Tibial artery (tissue), 4 donors: ENCODE measurements at places on chromosomes 5 and 9.

DNA sequence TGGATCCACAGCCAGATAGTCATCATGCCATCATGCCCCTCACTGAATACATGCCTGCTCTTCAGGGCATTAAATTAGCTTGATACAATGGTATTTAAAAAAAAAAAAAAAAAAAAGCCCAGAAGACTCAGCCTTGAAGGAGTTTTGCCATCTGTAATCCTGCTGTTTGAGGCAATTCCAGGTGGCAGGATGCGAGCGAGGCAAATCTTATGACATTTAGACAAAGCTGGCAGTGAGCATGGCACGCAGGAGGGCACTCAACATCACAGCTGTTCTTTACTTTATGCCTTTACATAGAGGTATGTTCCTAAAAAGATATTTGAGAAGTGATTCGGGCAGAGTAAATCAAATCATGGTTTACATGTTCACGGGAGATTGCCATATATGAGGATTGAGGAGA is 692.0 kb upstream of the DMAC1 start:
- no peak for DNase-seq

DNA sequence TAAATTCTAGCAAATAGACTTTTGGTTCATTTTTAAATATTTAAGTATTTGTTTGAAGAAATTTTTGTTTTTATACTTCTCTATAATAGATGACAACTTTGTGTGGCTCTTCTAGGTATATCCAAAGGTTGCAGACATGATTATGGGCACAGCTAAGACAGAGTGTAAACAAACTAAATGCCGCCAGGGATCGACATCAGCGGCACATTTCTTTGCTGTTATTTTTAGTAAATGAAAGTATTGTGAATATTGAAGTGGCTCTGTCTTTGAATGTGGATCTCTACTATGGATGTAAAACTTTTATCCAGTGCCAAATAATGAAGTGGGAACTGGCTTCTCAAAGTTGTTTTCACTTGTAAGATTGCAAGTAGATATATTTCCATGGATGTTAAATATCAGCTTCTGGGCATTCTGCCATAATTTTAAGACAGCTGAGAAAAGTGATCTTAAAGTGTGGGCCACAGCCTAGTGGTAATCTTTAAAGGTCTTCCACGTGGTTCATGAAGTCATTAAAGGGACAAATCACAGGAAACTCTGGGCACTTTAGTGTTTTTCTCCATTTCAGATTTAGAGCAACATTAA is 589.9 kb downstream of the ZNF608 start:
- no peak for DNase-seq

GRCh38 chr5:82165740-82166530 is 112.2 kb downstream of the RPS23 start:
- peak; percentile 84 for DNase-seq

DNA sequence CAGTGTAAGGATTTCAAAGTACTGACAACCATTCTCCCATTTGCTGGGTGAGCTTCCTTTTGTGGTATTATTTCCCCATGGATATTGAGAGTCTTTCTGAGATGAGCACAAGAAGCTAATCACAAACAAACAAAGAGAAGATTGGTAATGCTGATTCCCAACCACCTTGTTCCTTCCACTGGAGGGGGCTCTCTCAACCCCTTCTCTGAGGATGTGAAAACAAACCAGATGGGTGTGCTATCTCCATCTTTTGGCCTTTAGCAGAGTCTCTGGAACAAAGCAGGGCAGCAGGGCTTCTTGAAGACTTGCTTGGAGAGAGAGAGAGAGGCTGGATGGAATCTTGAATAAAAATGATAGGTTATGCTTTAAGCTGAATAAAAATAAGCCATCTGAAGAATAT is 576.7 kb upstream of the ZNF462 start:
- no peak for DNase-seq

DNA sequence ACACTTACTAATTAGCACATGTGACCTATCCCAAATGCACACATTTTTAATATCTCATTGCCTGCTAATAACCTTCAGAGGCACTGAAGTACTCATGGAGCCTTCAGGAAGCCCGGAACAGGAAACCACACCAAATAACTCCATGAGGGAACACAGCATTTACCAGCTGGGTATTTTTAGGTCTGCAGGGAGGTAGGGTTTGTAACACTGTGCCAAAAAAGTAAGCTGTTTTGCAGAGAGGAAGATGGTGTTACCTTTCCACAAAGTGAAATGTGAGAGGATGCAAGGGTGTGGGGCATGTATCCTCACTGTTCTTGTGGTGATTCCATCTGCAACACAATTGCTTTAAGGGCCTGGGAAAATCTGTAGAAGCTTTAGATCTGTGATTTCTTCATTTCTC is 64.4 kb downstream of the NUDT12 start:
- DNase-seq = no peak

DNA sequence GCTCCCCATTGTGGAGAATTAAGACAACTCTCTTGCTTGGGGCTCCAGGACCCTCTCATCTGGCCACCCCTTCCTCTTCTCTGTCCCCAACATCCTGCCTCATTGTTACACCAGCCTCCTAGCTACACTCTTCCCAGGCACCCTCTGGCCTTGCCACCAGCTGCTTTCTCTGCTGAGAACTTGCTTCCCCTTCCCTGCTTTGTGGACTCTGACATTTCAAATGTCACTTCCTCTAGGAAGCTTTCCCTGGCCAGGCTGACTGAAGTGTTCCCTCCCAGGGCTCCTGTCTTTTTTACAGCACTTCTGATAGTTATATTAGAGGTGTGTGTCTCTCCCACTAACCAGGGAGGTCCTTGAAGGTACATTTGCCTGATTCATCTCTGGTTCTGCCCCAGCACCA is 194.0 kb upstream of the KLF4 start:
- peak; percentile 30 for DNase-seq

GRCh38 chr5:21831145-21831787 is 1021.9 kb downstream of the CDH12 start:
- no peak for DNase-seq

DNA sequence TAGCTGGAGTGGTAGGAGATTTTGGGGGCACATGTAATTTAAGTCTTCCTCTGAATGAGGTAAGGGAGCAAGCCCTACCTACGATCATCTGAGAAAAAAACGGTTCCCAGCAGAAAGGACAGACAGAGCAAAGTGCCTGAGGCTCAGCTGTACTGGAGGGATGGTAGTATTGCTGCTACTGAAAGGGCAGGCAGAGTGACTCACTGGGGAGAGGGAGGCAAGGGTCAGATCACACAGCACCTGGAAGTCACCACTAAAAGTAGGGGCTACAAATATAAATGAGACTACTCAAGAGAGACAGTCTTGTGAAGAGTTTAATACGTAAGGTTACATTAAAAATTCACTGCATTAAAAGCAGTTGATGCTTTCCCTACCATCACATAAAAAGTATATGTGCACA is 75.9 kb downstream of the NFIB start:
- no peak for DNase-seq

DNA sequence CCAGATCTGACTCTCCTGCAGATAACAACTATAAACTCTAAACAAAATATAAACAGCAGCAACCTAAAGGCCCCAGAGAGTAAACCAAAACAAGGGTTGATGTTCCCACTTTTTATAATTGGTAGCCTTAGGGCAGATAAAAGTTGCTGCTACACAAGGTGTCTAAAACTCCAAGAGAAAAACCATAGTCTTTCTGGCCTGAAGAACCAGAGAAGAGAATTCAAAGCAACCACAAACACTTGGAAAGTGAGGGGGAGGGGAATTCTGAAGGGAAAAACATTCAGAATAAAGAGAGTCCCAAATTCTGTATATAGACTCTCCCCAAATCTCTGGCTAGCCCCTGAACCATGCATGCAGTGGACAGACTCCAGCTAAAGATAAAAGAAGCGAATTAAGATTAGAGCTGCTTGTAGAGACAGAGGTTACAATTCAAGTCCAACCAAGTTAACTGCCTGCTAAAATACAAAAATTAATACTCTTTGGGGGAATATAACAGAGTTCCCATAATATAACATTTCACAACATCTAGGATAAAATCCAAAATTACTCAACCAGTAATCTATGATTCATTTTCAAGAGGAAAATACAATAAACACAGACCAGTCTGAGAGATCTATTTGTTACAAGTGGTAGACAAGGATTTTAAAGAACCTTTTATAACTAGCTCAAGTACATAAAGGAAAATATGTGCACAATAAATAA is 37.5 kb upstream of the RGMB start:
- DNase-seq = no peak

DNA sequence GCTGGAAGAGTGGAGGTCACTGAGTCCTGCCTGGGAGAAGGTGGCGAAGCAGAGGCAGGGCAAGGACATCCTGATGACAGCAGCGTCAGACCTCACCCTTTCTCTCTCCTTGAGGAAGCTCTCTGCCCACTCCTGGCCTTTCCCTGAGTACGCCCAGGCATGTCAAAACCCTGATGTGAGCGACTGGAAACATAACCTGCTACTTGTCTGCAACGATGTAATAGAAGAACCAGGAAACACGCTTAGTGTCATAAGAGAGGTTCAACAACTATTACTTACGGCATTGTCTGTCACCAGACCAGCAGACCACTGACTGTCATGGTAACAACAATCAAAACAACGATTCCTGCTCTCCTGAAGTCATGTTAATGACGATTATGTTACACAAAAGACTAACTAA is 152.4 kb downstream of the ACTL7B start:
- DNase-seq = no peak

GRCh38 chr5:3033033-3033755 is 281.7 kb upstream of the IRX2 start:
- no peak for DNase-seq

DNA sequence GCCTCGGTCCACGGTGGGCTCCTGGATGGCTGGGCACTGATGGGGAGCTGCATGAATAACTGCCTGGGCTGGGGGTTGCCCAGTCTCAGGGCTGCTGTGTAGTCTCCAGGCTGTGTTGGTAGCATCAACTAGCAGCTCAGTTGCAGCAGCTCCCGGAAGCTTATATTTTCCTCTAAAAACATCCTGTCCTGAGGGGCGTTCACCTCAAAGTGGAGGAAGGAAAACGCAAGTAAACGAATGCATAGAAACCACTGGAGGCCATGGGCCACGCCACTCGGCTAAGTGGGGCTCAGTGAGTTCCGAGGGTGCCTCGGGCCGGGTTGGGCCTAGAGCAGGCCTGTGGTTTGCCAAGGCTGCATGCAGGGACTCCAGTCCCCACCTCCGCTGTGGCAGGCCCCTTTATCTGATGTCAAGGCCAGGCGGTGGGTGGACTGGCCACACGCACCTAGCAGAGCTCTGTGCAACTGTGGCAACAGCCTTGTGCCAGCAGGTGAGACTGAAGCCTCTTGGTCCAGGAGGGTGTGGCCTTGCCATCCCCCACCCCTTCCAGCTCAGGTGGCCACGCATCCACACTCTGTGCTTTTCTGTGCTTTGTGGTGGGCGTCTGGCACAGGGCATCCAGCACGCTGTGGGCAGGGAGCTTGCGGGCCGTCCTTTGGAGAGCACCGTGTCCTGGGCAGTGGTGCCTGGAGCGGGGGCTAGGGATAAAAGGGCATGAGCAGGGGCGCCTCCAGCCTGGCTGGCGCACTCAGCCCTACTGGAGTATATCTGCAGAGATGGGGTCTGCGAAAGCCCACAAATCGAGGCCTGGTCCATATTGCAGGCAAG is 15.1 kb downstream of the TCF7 start:
- DNase-seq = no peak

DNA sequence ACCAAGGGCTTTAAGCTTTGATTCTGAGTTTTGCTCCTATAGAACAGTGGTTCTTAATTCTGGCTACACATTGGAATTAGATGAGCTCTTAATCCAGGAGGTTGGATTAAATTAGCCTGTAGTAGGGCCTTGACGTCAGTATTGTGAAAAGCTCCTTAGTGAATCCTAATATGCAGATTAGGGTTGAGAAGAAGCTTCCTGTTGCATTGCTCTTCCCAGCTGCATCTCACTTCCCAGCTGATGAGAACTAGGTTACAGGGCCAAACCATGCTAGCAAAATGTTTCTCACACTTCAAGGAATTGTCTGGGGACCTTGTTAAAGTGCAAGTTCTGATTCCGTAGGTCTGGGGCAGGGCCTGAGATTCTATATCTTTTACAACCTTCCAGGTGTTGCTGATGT is 300.0 kb downstream of the ZSWIM6 start:
- DNase-seq = no peak

- no peak for DNase-seq
These were observed 23.7 kb downstream of the BARHL1 start for GRCh38 chr9:132606066-132606465.

- no peak for DNase-seq
These were observed 46.5 kb downstream of the PIP5K1B start for GRCh38 chr9:68751556-68751955.

GRCh38 chr5:148904440-148904839 is 78.0 kb downstream of the ADRB2 start:
- DNase-seq = peak; percentile 85

DNA sequence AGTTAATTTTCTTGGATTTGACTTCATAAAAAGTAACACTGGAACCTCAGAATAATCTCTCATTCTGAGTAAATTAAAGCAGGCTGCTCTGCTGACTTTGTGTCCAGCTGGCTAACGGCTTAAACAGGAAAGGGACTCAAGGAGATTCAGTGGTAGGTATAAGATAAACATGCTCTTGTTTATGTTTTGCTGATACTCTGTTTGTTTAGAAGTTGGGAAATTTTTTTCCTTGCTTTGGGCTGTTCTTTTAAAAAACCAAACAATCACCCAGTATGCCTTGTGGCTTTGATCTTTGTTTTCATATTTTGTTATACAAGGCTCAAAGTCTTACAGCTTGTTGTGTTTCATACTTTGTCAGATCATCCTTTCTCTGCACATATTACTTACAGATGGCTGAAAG is 237.6 kb upstream of the RIOK2 start:
- no peak for DNase-seq

DNA sequence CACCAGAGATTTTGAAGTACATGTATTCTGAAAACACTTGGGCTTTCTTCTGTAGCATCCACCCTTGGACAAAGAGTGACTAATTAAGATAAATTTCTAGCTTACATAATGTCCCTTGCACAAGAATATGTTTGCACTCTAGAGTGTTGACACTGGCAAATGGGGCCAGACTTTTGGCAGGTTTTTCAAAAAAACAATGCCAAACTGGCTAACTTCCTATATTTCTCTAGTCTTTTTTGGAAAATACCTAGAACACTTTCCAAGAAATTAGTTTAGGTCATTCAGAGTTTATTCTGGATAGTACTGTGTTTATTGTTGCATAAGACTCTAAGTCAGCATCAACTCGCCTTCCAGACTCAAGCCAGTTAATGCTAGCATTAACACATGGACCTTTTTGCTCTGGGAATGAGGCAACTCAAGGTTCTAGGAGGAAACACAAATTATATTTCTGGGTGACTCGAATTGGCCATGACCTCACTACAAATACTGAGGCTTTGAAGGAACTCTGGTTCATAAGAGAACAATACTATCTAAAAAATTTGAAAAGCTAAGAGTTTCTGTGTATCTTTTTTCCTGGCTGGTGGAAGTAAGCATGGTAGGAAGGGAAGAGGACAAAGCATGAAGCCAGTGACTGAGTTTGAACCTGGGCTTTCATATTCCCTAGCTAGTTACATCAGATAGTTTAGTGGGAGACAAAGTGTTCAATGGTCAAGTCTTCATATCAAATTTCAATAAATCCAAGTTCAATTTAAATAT is 101.6 kb downstream of the NREP start:
- peak; percentile 69 for DNase-seq
